ENCODE measurements at places on chromosomes 6 and 20.

DNA sequence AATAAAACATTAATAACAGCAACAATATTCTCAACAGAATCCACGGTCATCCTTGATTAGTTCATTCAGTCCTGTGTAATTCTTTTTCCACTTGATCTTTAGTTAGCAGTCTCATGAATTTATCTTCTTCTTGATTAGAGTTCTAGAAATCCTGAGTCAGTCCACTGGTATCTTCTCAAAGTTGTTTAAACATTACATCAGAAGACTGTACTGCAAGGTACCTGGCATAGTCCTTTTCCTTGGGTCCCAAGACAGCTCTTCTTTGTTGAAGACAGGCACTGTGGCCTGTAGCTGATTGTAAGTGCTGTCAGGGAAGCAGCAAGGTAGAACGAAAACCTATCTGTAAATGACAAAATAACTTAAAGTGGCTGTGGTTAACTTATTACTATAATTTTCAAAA lies 11.8 kb downstream of the MAP3K4 start:
- DNase-seq: no peak

- no peak for DNase-seq
Measured at GRCh38 chr6:158168040-158168289, at the start of gene SERAC1. Gene SERAC1 (minus strand): TSS chr6:158168262. CDS start chr6:158158363, 9,899 bp downstream.

- DNase-seq: no peak
Measured at GRCh38 chr20:11118802-11119380, 445.1 kb upstream of the JAG1 start.

GRCh38 chr20:60652615-60653014 lies 599.4 kb upstream of the CDH4 start:
- no peak for DNase-seq

DNA sequence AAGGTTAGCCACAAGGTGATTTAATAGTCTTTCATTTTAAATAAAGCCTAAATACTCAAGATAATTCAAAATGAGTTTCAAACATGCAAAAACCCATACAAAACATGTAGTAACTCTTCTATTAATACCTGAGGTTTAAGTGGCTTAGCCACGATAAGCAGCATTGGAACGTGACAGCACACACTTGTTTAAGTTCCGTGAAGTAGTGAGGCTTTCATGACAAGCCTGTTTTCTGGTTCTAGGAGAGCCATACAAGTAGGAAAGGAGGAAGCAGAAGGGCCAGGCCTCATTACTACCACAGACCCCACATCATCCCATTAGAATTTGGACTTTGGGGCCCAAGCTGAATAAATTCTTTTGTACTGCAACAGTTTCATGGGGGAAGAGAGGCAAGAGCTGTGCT lies 54.3 kb upstream of the PRND start:
- no peak for DNase-seq

DNA sequence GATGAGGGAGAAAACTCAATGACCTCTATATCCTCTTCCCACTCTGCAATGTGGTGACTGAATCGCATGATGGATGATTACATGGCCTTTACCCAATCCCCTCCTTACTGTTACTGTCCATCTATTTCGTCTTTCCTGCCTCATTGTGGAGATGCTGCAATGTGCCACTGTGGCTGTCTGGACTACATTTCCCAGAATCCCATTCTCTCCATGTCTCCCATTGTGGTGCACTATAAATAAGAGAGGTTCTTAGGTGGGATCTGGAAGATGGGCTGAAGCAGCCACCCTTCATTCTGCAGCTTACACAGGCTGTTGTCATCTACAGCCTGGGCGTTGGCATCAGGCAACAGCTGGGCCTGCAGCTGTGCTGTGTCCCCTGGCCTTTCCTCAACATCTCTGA lies 233.6 kb downstream of the PRKN start:
- no peak for DNase-seq

Measured in MG63 (cell line).